ENCODE measurements at places on chromosomes 12 and 14.
A peak's percentile ranks its signal among the peaks of the same experiment; 100 is the strongest.

DNA sequence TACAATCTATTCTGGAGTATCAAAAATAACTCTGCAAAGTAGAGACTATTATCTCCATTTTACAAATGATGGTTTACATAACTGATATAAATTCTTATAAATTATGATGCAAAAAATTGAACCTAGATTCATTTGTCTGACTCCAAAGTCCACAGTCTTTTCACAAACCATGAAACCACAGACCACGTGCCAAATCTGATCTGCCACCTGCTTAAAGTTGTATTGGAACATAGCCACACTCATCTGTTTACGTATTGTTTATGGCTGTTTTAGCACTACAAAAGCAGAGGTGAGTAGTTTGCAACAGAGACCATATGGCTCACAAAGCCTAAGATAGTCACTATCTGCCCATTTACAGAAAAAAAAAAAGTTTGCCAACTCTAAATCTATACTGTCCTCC lies 105.3 kb downstream of the KCNH5 start:
- DNase-seq: no peak

DNA sequence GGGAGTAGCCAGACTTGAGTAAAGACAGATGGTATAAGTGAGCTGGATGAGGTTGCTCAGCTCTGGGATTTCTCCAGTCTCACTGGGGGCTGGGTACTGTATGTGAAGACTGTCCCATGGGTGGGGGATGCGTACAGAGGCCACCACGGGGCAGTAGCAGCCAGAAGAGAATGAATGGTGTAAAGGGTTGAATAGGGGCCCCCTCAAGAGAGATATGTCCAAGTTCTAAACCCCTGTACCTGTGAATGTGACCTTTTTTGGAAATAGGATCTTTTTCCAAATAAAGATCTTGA lies 21.8 kb upstream of the BCDIN3D start:
- no peak for DNase-seq

- DNase-seq: peak; percentile 25
These were observed 442.6 kb downstream of the DPF3 start for GRCh38 chr14:72451054-72451972.

DNA sequence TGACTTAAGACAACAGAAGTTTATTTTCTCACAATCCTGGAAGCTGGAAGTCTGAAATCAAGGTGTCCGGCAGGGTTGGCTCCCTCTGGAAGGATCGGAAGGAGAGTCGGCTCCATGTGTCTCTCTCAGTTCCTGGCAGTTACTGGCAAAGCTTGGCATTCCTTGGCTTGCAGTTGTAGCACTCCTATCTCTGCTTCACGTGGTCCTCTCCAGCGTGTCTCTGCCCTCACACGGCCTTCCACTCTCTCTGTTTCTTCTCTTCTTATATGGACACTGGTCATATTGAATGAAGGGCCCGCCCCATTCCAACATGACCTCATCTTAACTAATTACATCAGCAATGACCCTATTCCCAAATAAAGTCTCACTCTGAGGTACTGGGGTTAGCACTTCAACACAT lies 60.1 kb upstream of the TUNAR start:
- DNase-seq: no peak

DNA sequence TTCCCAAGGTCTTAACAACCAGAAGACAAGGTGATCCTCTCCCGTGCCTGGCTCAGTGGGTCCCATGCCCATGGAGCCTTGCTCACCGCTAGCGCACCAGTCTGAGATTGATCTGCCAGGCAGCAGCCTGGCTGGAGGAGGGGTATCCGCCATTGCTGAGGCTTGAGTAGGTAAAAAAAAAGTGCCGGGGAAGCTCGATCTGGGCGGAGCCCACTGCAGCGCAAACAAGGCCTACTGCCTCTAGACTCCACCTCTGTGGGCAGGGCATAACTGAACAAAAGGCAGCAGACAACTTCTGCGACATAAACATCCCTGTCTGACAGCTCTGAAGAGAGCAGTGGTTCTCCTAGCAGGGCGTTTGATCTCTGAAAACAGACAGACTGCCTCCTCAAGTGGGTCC lies 104.0 kb downstream of the C14orf39 start:
- no peak for DNase-seq

- DNase-seq: peak; percentile 65
These were observed 53.5 kb upstream of the BEGAIN start for GRCh38 chr14:100640471-100641273.

DNA sequence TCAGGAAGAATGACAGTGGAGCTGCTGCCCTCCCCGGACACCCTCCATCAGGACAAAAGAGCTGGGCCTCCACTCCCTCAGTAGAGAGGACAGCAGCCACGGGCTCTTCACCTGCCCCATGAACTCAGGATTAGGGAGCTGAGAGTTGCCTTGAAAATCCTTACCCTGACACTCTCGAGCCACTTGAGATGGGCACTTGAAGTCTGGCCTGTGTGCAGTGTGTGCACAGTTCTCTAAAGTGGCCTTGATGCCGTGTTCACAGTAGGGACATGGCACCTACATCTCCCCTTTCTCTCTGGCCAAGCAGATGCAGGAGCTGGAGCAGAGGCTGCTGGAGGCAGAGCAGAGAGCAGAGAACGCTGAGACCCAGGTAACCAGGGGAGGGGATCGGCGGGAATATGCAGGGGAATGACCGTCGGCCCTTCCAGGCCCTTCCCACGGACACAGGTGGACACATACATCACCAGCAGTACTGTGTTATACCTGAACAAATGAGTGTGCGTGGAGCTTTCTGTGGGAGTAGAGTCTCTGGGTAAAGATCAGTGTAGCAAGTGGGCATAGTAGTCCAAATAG lies 22.5 kb downstream of the PLEKHH1 start:
- DNase-seq: no peak

DNA sequence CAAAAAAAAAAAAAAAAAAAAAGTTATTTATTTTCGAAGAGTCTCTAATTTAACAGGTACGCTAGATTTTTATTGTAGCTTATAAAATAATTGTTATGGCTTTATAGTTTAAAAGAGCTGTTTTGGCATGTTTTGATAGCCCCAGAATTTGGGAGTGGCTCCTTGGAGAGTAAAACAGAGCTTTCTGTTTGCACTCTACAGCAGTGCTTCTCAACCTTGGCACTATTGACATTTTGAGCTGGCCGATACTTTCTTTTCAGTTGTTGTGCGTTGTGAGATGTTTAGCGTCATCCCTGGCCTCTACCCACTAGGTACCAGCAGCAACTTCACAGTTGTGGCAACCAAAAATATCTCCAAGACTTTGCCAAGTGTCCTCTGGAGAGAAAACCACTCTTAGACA lies 30.6 kb downstream of the PLBD1 start:
- no peak for DNase-seq

- no peak for DNase-seq
These were observed 982.2 kb upstream of the FBXO33 start for GRCh38 chr14:40414386-40414785.

DNA sequence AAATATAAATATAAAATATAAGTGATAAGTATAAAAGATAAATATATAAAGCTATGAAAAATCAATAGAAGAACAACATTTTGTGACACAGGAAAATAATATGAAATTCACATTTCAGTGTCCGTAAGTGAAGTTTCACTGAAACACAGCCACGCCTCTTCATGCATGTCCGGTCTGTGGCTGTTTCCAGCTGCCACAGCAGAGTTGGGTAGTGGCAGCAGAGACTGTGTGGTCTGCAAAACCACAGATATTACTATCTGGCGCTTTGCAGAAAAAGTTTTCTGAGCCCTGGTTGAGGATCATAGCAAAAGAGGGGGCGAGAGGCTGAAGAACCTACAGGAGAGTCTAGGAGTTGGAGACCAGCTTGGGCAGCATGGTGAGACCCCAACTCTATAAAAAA lies 780 bp downstream of the SERPINA4 start:
- DNase-seq: no peak

- DNase-seq: no peak
These were observed 33.6 kb downstream of the CCDC91 start for GRCh38 chr12:28223858-28224257.

DNA sequence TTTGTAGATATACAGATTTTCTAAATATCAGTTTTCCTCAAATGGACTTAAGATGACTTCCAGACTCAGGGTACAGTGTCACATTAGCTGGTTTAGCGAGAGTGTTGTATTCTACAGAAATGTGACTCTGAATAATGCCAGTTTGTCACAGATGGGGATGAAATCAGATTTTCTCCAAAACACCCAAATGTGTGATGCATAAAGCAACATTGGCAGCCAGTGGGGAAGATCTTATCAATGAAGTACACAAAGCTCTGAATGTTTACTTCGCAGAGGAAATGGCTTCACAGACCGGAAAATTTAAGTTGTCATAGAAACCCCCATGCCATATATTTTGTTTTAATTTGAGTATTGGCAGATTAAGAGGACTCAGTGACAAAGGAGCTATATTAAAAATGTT lies 29.9 kb downstream of the ANO4 start:
- DNase-seq: no peak

- DNase-seq: peak; percentile 8
These were observed 26.9 kb downstream of the ZFC3H1 start for GRCh38 chr12:71636704-71637115.

DNA sequence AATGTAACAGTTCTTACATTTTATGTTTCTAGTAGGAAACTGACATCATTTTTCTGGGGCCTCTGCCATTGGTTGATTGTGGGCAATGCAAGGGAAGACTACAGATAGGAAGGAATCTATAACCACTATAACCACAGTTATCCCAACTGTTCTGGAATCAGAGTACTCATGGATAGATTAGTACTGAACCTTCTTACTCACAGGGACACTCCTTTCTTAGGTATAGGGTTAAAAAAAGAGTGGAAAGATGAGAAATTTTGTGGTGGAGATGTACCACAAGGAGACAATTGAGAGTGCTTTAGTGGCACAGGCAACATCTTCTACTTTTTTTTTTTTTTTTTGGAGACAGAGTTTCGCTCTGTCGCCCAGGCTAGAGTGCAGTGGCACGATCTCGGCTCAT lies 21.0 kb downstream of the TMEM116 start:
- DNase-seq: no peak

GRCh38 chr14:54712465-54713200 lies 145.7 kb downstream of the SAMD4A start:
- no peak for DNase-seq

DNA sequence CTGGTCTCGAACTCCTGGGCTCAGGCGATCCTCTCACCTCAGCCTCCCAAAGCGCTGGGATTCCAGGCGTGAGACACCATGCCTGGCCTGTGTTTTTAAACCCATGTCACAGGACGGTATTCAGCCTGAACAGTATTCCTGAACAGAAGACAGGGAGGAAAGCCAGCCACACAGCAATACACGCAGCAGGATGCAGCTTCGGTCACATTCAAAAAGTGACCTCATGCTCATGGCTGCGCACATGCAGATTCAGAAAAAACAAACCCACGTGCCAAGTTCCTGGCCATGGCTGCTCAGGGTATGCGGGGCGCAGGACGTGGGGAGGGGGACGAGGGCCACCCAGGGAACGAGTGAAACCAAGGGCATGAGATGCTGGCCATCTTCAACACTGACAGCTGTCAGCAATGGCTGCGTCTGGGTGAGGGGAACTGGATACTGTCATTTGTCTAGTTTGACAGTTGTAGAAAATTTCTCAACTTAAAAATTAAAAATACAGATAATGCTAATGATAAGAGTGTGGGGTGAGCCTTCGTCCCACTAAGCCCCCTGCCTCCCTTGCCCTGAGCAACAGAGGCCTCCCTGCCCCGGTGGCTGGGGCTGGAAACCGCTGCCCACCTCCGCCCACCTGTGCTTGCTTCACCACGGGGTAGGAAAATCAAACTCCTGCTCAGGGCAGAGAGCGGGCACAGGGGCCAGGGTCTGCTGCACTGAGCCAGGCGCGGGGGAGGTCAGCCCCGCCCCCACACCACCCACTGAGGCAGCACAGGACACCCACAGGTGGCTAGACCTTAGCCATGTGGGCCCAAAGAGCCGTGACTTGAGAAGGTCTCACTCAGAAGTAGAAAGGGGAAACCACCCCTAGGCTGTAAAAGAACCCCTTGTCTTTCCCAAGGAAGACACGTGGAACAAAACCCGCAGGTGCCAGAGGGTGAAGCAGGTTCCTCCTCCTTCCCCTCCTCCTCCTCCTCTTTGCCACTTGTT lies 84.2 kb downstream of the SCARB1 start:
- DNase-seq: no peak

GRCh38 chr12:85946375-85946774 lies 72.3 kb downstream of the NTS start:
- no peak for DNase-seq

GRCh38 chr14:74698465-74698864 lies 14.4 kb downstream of the AREL1 start:
- DNase-seq: no peak

GRCh38 chr12:88726806-88727720 lies 146.8 kb upstream of the KITLG start:
- DNase-seq: no peak

DNA sequence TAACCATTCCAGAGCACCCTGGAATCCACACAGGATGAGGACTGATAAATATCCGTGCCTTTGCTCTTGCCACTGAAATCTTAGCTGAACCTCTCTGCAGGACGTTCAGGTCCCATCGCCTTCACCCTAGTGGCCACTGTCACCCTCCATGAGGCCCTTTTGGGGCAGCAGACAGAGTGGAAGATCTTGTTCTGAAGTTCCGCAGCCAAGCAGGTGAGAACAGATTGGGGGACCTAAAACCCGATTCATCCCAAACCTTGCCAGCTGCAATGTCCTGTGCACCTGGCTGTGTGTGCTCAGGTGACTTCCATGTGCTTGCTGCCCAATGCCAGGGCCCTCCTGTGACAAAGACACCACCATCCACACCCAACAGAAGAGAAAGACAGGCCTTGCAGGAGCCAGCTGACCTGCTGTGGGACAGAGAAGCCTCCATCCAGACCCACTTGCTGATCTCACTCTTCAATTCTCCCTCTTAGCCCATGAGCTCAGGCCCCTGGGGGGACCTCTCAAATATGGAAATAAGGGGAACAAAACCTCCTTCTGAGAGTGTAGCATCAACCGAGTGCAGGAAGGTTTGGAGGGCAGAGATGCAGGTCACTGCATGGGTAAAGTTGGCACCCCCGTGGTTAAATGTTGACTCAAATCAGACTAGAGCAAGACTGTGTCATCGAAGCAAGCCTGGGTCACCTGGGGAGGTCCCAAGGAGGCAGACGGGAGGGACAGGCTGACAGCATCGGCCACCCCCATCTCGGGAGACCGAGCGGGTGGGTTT lies 308.7 kb upstream of the DIO3 start:
- DNase-seq: no peak

DNA sequence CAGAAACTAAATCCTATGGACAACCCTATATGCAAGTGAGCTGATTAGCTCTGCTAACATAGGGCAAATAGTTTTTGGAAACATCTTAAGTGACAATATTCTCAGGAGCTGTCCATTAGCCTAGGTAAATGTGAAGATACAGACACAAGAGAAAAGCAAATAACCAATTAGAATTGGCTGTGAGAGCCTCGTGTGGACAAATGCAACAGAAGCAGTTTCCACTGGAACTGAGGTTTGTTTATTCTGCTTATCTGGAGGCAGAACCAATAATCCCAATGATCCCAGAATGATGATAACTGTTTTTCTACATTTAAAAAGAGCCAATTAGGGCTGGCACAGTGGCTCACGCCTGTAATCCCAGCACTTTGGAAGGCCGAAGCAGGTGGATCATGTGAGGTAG lies 43.2 kb upstream of the YAF2 start:
- no peak for DNase-seq

- no peak for DNase-seq
These were observed 31.9 kb upstream of the TC2N start for GRCh38 chr14:91899213-91899612.

Data from GM19239 (cell line).